PC-9 (cell line): ENCODE measurements at places on chromosomes 2 and 18. TPM values are rescaled to one million over a fixed set of nuclear protein-coding genes. Genes with fewer than 3 reads are reported as not detected.
A peak's percentile ranks its signal among the peaks of the same experiment; 100 is the strongest.

The ZNF397 gene
- total RNA-seq, result 8.1 and 9.3 TPM in 2 replicates

DNA sequence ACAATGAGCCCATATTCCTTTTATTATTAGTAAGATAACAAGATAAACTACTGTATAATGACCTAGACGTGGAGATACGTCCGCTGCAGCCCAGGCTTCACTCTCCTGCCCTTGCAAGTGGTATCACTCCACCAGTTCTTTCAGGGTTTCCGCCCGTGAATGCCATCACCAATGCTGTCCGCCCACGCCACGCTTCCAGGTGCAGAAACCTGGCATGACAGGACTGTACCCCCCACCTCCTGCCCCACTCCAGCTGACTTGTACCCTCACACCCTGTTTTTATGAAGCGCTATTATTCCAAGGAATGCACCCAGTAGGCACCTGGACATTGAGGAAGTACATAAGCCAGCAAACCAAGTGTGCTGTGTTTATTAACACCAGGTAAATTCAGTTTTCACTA, 79.8 kb downstream of the MYT1L start:
- no peak for DNase-seq

DNA sequence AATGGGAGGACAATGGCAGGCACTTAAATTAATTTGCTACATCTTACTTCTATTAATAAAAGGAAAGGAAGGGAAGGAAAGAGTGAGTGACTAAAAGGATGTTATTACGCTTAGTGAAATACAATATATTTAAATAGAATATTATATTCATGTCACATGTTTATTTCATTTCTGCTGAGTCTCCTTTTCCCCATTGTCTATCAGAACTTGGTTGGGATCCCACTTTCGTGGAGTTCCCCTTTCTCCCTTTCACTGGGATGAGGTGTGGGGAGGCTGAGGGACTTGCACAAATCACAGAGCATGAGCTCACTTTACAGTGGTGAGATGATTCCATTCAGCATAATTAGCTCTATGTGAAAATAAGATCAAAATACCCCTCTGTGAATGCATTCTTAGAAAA, 730.6 kb downstream of the TSN start:
- DNase-seq, result no peak

DNA sequence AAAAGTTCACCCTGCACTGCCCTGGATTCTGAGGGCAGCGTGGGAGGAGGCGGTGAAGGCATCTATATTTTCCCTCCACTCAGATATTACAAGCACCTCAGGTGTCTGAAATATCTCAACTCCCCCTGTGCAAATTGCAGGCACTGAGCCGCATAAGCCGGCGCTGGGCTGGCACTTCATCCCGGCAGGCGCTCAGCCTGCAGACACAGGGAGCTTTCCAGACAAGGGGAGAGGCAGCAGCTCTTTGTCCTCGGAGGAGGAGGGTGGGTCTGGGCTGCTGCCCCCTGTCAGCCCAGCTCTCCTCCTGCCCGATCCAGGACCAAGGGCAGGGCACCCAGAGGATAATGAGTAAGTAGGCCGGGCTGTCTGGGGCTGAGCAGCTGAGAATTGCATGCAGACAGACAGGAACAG, 189.3 kb upstream of the MYT1L start:
- DNase-seq, result no peak

- no peak for DNase-seq
Measured at GRCh38 chr2:27070653-27071276, 689 bp downstream of the OST4 start.

DNA sequence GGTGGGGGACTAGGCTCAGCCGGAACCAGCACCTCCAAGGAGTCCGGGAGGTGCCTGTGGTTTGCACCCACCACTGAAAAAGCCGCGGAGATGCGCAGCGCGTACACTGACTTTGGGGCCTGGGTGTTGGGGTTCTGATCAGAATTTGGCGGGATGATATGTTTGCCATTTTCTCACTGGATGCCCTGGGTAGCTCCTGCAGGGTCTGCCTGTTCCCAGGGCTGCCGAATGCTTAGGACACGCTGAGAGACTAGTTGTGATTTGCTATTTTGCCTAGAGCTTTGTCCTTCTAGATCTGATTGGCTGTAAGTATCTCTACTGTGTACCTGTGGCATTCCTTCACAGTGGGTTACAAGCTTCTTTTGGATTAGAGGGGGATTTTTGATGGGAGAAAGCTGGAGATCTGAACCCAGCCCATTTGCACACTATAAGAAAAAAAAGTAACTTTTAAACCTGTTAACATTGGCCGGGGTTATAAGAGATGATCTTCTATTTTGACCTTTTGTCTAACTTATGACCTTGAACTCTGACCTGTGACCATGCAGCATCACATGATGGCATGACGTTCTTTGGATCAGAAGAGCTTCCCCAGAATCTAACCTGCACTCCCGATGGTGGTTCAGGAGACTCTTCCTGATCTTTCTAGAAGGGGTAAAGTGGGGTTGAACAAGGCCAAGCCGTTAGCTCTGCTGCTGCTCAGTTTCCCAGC, 1.6 kb downstream of the KCNE4 start:
- DNase-seq, result no peak

DNA sequence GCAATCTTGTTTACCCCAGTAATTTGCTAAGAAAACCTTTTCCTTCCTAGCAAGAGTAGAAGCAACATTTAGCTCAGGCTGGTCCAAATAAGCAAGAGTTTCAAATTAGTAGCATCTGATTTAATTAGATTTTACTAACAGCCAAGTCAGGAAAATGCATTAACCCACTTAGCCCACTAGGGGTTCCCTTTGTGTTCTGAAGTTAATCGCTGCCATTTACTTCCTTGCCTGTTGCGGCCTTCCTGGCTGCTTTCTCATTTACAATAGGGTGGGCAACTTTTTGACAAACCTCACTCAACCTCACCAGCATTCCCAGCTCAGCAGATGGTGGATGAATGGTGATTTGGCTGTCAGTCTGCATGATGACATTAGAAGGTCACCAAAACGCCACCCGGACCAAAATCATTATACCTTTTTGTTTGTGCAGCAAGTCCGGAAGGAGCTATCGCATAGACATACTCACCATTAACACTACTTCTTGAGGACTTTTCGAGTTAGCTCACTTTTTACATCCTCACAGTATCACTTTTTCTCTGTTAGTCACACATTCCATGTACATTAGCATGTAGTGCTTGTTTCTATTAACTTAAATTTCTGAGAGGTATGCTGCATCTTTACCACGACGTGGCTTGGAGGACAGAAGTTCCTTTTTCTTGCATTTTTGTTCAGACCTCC, 101.5 kb upstream of the SETBP1 start:
- DNase-seq, result no peak

The GCG gene
- total RNA-seq, result not detected in 2 replicates

DNA sequence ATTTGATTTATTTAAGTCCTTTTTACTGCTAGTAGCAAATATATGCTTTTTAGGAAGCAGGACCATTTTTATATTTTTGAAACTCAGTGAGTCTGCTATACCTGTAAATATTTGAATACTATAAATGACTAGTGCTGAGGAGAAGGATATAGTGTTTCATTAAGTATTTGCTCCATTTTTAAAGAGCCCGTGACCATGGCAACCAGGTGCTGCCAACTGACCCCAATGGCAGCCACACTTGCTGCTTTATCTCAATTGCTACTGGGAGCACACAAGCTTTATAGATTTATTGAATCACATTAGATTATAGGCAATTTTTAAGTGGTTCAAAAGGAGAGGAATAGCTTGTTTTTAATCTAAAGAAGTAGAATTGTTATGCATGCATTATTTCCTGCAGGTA, 142.0 kb downstream of the SCG2 start:
- DNase-seq, result no peak

GRCh38 chr2:105042189-105042588, 4.3 kb downstream of the MRPS9 start:
- DNase-seq, result no peak

The IER3IP1 gene
- total RNA-seq, result 8.8 and 9.1 TPM in 2 replicates

DNA sequence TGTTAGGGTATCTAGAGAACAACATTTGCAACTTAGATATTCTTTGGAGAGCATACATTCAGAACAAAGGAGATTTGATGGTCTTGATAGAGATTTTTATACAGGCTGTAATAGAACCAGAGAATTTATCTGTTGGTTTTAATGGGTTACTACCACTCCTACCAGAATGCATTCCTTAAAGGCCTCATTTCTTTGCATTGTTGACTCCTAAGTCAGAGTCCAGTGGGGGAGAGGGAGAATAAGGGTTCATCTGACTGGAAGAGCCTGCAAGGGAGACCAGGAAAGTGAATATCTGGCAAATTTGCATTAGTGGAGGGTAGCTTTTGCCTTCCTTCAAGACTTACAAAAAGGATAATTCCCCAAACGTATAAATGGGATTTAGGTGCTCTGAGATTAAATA, 29.7 kb downstream of the AGPS start:
- no peak for DNase-seq

GRCh38 chr2:237841051-237841450, 18.4 kb upstream of the RAMP1 start:
- no peak for DNase-seq

GRCh38 chr18:58057291-58057965, 13.4 kb downstream of the NEDD4L start:
- DNase-seq, result no peak

DNA sequence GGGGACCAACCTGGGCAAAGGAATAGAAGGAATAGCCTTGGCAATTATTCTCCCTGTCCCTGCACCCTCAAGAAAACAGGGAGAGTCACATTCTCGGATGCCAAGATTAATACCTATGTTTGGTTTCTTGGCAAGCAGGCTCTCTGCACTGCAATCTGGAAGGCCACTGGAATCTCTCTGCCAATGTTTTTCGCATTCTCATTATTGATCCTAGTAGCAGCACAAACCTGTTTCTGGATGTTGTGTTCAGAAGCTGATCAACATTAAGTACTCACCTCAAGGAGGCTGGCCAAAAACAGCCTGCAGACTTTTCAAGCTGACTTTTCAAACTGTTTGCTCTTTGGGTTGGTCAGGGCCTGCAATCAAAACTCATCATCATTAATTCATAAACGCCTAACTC, 62.2 kb downstream of the CLHC1 start:
- peak; percentile 23 for DNase-seq

The SRSF7 gene
- total RNA-seq, result 110 and 111 TPM in 2 replicates

- no peak for DNase-seq
Measured at GRCh38 chr2:156005531-156005930, 327.0 kb downstream of the NR4A2 start.

- no peak for DNase-seq
Measured at GRCh38 chr2:159546039-159546438, 70.3 kb downstream of the BAZ2B start.

The RUFY4 gene
- total RNA-seq, result not detected in 2 replicates

DNA sequence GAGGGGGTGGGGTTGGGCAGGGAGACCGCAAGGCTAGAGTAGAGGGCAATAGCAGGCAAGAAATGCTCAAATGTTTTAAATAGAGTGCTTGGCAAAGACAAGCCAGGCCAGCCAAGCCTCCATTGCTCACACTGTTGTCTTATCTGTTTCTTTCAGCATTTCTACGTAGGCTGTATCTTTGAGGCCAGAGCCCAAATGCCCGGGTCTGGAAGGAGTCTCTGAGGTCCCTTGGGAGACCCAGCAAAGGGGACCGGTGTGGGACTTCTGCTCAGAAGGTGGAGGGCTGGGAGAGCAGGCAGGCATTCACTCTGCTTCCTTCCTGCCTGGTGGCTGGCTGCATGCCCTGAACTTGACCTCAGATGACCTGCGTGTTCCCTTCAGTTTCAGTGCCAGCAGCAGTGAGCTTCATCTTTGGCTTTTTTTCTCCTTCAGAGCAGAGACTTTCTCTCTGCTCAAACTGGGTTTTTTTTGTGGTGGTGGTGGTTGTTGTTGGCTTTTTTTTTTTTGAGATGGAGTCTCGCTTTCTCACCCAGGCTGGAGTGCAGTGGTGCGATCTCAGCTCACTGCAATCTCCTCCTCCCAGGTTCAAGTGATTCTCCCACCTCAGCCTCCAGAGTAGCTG, 13.7 kb upstream of the TET3 start:
- DNase-seq, result no peak

GRCh38 chr2:86238354-86238753, 39.1 kb downstream of the MRPL35 start:
- DNase-seq, result no peak

DNA sequence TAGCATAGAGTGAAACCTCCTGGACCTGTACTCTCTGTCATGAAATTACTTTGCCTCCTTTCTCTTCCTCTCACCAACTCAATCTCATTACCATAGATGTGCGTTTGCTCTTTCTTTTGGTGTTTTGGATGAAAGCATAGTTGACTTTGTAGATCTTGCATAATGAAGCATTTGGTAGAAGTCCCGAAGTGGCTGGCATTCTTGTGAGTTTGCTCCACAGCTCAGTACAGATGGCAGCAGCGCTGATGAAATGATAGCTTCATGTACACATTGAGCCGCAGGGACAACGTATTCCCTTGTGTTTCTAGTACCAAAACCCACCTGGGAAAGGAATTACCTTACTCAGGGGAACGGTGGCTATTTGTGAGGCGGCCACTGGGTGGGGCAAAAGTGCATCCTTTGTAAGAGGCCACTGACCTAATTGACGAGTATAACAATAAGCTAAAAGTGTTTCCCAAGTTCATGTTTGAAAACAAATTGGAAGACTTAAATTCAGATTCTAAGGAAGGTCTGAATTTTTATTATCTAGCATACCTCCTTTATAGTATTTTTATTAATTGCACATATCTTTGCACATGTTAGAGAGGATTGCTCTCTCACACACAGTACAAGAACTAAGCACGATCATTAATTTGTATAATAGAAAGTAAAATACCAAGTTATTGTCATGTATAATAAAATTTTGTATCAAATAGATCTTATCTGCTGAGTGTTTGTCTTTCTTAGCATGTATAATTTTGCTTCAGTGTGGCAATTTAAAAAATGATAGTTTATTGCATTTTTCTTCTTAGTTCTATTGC, 25.4 kb upstream of the CDH7 start:
- peak; percentile 21 for DNase-seq

The PSTPIP2 gene
- total RNA-seq, result not detected in 2 replicates

- DNase-seq, result peak; percentile 47
Measured at GRCh38 chr2:172195836-172196376, 93.2 kb upstream of the DLX2 start.

The POTEC gene
- total RNA-seq, result not detected in 2 replicates

DNA sequence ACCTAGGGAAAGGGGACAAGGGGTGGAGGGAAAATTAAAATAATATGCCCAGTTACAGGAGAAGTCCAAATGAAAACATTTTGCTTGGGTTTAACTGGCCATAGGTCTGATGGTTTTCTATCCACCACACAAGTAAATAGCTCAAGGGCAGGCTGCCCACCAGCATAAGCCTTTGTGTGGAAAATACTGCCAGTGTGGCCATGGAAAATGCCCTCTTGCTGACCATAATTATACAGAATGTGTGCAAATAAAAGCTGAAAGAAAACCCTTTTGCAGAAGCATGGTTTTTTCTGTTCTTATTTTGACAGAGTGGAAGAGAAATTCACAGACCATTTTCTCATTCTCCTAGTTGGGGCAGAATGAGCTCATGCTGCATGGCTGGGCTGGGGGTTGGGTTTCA, 111.3 kb upstream of the SIX2 start:
- peak; percentile 36 for DNase-seq

GRCh38 chr2:12020833-12021469, 274.5 kb downstream of the LPIN1 start:
- no peak for DNase-seq

The DSG1 gene
- total RNA-seq, result not detected in 2 replicates

The ARL6IP6 gene
- 24.5 and 27.2 TPM in 2 replicates for total RNA-seq
